Stimulated activated CD8-positive, alpha-beta memory T cell treated with anti-CD3 and anti-CD28 coated beads, Interleukin-4, amount 100 ng/mL, for 24 hours (primary cell): ENCODE measurements at places on chromosomes 2 and 18.

GRCh38 chr2:235460548-235461047 lies 33.2 kb upstream of the AGAP1 start:
- DNase-seq: no peak

DNA sequence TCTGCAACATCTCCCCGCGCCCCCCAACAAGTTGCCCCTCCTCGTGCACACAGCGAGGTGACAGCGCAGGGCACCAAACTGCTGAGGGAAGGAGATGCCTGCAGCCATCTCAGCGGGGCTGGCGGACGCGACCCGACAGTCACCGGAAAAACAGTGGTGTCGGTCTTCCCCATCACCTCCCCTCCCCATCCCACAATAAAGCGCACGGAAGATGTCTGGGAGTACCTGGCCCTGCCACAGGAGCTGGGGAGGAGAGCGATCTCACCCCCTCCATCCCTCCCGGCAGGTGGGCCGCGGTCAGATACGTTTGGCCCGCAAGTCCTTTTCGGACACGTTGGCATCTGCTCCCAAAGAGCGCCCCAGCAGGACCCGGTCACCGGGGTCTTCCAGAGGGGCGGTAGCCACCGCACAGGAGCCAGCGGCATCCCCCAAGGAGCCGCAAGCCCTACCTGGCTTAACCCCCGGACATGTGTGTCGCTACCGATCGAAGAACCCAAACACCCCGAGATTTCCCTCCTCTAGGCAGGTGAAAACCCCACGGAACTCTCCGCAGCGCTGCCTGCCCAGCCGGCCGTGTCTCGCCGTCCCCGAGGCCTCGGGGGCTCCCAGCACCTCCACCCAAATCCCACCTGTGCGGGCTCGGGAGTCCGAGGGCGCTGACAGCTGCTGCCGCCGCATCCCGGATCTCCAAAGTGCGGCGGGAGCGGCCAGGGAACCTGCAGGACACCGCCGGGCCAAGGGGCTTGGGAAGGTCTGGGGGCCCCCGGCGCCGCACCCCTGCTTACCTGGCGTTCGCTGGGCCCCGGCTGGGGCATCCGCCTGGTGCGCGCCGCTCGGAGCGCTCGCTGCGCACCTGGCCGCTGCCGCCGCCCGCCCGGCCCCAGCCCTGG lies 657 bp downstream of the ATP8B1 start:
- DNase-seq: no peak

- DNase-seq: no peak
Measured at GRCh38 chr2:20291106-20291564, 59.5 kb downstream of the PUM2 start.

DNA sequence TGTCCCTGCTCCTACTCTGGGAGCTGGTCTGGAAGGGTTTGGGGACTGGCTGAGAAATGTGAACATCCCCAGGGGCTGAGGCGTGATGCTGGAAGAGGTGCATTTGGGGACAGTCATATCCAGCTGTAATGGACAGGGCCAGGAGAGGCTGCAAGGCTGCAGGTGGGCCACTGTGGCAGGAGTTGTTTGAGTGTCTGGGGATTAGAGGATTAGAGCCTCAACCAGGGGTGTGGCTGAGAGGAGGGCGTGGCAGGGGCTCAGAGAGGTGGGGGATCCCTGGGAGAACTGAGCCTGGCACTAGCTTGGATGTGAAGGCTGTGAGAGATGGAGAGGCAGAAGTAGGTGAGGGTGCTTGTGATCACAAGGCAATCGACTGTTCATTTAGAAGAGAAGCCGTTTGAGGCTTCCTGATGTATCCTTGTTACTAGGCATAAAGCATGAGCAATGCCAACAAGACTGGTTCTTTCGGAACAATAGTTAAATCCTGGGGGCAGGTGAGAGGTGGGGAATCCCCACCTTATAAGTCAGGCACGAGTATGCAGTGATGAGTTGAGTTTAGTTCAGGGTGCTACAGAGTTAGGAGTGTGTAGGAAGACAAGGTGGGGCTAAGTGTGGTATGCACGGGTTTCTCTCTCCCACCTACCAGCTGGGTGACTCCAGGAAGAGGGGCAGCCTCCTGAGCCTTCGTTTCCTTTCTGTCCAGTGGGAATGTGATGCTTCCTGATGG lies 31.9 kb downstream of the SH3RF3 start:
- no peak for DNase-seq

- DNase-seq: no peak
Measured at GRCh38 chr2:168596881-168597655, 141.0 kb downstream of the CERS6 start.

DNA sequence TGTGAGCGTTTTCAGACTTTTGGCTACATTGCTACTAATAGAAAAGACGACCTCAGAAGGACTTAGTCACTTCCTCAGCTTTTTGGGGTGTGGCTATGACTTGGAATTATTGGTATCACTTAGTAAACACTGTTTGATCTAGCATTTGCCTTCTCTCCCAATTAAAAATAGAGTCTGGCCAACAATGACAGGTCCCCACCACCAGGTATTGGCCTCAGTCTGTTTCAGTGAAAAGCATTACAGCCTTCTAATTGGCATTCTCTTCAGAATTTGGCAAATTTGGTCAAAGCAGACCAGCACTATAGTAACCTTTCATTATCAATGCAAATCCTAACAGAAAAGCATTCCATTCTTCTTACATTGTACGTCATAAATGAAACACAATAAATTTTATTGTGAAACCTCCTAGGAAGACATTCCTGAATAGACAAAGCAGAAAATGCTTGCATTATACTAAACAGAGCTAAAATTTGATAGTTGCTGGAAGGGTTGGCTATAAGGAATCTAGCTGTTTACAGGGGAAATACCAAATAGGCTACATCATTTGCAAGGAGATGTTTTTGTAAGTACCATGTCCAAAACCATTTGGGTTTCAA lies 613.9 kb downstream of the IRS1 start:
- DNase-seq: no peak

GRCh38 chr2:106122157-106122556 lies 71.9 kb downstream of the UXS1 start:
- no peak for DNase-seq

DNA sequence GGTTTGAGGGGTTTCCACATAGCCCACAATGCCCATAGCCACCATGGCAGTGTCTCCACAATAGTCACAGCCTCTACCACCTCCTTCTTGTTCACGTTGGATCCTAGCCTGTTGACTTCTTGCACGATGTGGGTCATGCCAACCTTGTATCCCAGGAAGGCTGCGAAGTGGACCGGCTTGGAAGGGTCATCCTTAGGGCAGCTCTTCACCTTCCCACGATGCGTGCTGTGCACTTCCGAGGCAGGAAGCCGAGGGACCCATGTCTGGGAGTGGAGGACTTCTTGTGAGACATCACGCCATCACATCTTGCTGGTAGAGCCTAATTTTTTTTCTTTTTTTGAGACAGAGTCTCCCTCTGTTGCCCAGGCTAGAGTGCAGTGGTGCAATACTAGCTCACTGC lies 144.6 kb upstream of the ASB18 start:
- DNase-seq: no peak

DNA sequence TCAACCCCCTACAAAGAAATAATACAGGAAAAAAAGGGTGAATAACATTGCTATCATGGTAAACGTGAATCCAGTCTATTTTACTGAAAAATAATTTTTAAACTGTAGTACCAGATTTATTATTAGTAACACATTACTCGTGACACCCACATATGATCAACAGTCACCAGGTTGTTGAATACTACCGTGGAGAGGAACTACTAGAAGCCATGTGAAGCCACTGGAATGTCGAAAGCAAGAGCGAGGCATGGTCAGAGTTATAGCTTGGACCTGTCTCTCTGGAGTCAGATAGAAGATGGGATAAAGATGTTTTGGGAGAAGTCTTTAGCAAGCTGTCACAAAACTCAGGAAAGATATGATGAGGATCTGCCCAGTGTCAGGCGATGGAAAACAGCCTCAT lies 63.2 kb upstream of the EPB41L3 start:
- no peak for DNase-seq

DNA sequence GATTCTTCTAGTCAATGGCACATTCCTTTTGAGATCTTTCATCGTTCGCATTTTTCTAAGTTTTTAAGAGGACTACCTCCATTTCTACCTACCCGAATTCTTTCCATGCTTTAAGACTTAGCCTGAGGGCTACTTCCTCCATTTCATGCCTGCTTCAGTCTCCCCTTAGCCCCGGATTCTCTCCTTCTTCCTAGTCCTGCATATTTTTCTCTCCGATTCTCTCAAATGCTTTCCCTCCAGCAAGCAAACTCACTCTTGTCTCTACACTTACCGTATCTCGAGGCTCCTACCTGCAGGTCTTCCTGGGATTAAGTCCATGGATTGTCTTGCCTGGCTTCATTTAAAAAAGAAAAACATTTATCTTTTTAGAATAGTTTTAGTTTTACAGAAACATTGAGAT lies 354.4 kb downstream of the MYCN start:
- DNase-seq: no peak

DNA sequence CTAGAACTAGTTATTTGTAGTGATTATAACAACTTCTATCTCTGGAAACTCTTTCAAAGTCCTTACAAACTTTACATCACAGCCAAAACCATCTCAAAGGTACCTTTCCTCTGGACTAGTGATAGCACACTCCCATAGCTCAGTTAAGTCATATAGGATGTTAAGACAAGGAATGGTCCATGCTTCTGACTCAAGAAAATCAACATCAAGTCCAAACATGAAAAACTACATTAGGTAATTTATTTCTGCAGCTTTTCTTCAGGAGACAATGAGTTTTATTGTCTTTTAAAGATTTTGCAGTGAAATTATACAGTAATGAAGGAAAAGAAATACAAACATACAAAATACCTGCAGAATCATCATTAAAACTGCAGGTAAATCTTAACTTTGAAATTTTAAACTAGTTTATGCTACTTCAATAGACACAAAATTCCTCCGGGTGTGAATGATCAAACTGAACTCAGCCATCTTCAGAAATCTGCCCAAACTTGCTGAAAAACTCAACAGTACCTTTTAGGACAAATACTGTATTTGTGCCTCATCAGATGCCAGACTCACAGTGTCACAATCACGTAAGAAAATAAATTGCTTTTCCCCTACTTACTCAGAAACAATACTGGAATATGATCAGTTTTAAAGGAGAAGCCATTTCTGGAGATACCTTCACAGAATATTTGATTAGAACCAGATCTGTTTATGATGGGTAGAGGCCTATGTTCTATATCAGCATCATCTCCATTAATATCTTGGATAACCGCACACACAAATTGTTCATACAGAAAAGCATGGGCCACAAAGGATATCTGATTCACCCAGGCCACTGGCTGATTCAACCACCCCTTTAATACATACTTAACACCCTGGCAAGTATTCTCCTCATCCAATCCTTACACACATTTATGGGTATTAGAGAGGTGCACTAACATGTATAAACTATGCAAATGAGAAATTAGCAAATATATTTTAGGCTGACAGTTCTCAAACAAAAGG lies 2.6 kb downstream of the TMEM131 start:
- DNase-seq: no peak

DNA sequence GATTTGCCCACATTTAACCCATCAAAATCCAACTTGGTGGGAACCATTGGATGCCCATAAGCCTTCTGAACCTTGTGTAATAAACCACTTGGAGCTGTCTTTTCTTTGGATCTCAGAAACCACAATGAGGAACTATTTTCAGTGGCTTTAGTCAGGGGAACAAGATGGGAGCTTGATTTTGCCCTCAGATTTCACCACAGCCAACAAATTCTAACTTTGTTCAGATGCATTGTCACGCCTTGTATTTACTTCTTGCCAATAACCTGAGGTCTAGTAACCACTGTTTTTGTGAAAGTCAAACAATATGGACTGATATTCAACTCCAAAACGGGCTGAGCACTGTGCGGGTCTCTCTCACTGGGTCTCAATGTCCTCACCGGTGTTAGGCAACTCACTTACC lies 508.2 kb downstream of the TNS1 start:
- DNase-seq: no peak

GRCh38 chr2:176642074-176642473 lies 372.8 kb downstream of the MTX2 start:
- no peak for DNase-seq

DNA sequence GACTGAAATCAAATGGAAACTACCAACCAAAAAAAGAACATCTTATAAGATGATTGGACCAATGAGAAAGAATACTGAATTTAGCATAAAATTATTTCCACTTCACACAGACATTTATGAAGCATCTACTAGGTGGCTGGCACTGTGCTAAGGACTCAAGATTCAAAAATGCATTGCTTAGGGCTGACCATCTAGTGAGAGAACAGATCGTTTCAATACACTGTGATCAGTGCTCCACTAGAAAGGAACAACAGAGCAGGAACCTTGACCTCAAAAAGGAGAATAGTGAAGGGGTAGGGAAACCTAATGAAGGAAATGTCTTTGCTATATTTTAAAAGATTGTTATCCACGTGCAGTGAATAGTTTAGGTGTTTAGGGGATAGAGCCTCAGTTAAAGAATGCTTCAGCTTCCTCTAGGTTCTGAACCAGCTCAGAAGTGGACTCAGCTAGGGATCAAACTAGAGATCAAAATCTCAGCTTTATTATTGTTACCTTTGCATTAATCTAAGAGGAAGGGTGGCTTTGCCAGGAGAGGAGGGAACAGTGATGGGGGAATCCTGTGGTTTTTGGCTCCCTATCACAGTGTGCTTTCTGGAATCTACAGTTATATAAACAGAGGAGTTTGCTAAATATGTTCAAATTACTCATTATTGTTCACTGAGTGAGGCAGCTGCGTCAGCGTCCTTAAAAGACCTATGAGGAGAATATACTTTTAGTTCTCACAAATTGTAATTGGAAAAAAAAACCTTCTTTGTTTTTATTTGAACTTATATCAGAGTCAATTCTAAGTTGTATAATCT lies 16.2 kb upstream of the BBS5 start:
- DNase-seq: no peak

GRCh38 chr2:85939131-85939530 lies 50.3 kb upstream of the ST3GAL5 start:
- DNase-seq: no peak

GRCh38 chr18:13681701-13682100 lies 44.7 kb downstream of the FAM210A start:
- no peak for DNase-seq

GRCh38 chr2:71691747-71692441 lies 238.5 kb downstream of the DYSF start:
- DNase-seq: no peak

GRCh38 chr2:27442920-27443282 lies 720 bp downstream of the KRTCAP3 start:
- DNase-seq: no peak

GRCh38 chr2:202064171-202064880 lies 8.7 kb upstream of the KIAA2012 start:
- DNase-seq: no peak
